ENCODE measurements at places on chromosomes 2 and 18.

- DNase-seq, result no peak
These were observed 3.5 kb upstream of the CROCC2 start for GRCh38 chr2:240902615-240903041.

- DNase-seq, result peak; percentile 28
These were observed 868 bp downstream of the INO80D start for GRCh38 chr2:206084870-206085741.

GRCh38 chr2:202186641-202187202 lies 51.7 kb downstream of the SUMO1 start:
- no peak for DNase-seq

- no peak for DNase-seq
These were observed 77.3 kb upstream of the SMAD7 start for GRCh38 chr18:49028091-49028490.

GRCh38 chr2:54945391-54946219 lies 104.6 kb downstream of the RTN4 start:
- DNase-seq, result no peak

DNA sequence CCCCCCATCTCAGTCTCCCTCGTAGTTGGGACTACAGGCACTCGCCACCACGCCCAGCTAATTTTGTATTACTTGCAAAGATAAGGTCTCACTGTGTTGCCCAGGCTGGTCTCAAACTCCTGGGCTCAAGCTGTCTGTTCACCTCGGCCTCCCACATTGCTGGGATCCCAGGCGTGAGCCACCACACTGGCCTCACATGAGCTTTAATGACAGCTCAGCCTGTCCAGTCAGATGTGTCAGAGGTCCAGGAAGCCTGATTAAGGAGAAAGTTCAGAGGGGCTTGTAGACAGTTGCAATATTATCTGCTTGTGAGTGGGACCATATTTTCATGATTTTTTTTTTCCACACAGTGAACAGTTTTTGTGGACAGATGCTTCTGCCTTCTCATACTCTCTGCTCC lies 82.0 kb downstream of the LIMS1 start:
- no peak for DNase-seq

DNA sequence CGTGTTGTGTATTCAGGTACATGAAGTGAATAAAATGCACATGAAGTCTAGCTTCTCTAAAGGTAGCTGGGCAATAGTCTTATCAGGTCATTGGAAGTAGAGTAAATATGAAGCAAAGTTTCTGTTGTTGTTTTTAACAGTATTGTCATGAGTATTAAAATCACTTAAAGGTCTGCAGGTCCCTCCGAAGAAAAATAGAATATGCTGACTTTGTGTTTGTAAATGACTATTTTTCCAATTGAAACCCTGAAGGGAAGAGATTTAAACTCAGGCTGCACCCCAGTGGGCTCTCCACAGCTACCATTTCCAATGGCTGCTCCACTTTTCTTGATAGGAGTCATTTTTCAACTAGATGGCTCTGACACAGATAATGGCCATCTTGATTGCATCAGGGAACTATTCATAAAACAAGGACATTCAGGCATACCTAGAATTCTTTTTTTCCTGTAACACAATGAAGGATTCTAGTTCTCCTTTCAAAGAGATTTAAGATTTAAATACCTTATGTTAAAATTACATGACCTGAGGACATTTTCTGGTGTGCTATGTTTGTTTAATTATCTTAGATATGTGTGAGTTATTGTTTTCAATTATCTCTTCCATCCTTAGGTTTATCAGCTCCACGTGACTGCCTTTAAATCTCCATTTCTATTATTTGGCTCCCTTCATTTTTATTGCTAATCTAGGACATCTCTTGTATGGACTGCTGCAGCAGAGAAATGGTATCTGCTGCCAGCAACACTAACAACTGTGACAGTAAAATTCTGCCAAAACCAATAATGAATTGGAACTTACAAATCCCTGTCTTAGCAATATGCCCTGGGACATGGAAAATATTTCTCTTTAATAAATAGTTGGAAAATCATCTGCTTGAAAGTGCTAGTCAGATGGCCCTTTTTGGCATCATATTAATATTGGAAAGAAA lies 149.2 kb upstream of the NOSTRIN start:
- no peak for DNase-seq

DNA sequence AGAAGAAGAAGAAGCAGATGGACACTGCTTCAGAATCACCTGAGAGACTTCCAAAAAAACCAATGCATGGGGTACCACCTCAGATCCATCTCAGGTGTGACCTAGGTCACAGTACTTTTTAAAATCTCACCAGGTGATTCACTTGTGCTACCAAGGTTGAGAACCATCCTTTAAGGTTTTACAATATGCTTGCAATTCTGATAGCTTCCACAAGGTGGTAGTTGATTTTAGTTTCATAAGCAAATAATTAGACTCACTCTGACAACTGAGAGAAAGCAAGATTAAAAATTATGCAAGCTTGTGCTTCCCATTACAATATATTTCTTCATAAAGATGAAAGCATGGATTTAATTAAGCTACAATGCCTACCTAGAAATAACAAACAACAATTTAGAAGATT lies 355.1 kb downstream of the EN1 start:
- DNase-seq, result no peak

GRCh38 chr2:176149481-176149938 lies 1.8 kb upstream of the HOXD4 start:
- no peak for DNase-seq

- no peak for DNase-seq
These were observed 88.8 kb downstream of the ACTR3 start for GRCh38 chr2:113978524-113979190.

GRCh38 chr18:23921716-23922285 lies 92.8 kb upstream of the TTC39C start:
- no peak for DNase-seq

DNA sequence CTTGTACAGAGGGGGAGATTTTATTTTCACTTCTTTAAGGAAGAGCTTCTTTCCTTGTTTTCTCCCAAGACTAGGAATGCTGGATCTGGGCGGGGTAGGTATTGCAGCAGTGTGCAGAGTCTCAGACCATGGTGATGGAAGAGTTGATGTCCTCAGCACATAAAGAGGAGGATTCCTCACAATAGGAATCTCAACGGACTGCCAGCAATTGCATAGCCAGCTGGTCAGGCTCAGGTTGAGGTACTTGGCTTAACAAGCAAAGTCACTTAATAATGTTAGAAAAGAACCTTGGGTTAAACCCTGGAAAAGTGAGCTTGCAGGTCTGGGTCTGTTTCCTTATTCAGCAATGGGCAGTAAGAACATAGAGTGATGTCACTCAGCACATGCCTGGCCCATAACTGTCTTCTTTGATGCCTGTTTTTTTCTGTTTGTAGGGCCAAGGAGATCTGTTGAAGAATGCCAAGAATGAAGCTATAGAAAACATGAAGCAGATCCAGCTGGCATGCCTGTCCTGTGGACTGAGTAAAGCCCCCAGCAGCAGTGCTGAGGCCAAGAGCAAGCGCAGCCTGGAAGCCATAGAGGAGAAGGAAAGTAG lies 342.1 kb downstream of the PLCL1 start:
- no peak for DNase-seq

GRCh38 chr2:223696719-223697118 lies 94.6 kb upstream of the SCG2 start:
- DNase-seq, result no peak

GRCh38 chr2:85862426-85862825 lies 26.4 kb downstream of the ST3GAL5 start:
- DNase-seq, result peak; percentile 22

GRCh38 chr18:43396266-43396665 lies 119.0 kb upstream of the SYT4 start:
- no peak for DNase-seq

DNA sequence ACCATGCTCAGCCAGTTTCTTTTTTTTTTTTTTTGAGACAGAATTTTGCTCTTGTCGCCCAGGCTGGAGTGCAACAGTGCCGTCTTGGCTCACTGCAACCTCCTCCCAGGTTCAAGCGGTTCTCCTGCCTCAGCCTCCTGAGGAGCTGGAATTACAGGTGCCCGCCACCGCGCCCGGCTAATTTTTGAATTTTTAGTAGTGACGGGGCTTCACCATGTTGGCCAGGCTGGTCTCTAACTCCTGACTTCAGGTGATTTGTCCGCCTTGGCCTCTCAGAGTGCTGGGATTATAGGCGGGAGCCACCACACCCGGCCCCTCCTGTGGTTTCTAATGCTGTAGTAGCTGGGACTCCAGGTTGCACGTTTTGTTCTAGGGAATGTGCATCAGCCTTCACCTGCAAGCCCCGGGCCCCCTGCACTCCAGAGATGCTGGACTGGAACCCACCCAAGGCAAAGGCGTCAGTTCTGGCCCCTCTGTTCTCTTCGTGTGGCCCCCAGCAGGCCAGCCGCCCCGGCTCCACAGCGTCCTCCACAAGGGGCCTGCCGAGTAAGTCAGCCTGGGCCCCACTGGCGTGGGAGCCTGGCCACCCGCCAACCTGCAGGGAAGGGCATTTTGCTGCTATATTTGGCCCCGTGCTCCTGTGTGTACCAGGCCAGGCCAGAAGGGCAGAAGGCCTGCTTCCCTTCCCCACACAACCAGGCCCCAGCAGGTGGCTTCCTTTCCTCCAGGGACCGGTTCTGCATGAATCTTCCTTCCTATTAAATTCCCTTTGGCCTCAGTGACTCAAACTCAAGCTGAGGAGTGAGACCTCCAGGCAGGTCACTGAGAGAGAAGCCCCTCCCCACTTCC lies 25.7 kb upstream of the B3GNT7 start:
- DNase-seq, result no peak

DNA sequence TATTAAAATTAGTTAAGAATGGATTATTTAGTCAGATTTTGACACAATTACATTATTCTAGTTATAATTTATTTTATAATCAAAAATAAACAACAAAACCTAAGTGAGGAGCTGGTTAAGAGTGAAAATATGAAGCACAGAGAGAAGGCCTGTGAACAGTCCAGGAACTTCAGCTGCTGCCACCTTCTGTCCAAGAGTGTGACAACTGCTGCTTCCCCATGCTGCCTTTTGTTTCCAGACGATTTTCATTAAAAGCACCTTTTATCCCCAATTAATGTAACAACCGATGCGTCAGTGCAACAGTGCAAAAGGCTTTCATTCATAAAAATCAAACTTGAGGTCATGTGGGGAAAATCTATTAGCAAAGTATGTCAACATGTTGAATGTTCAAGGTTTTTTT lies 363.6 kb downstream of the CTNNA2 start:
- DNase-seq, result no peak

- DNase-seq, result no peak
These were observed 630.5 kb upstream of the FANCL start for GRCh38 chr2:58871469-58872142.

GRCh38 chr18:47746615-47747014 lies 183.8 kb downstream of the SMAD2 start:
- DNase-seq, result no peak

DNA sequence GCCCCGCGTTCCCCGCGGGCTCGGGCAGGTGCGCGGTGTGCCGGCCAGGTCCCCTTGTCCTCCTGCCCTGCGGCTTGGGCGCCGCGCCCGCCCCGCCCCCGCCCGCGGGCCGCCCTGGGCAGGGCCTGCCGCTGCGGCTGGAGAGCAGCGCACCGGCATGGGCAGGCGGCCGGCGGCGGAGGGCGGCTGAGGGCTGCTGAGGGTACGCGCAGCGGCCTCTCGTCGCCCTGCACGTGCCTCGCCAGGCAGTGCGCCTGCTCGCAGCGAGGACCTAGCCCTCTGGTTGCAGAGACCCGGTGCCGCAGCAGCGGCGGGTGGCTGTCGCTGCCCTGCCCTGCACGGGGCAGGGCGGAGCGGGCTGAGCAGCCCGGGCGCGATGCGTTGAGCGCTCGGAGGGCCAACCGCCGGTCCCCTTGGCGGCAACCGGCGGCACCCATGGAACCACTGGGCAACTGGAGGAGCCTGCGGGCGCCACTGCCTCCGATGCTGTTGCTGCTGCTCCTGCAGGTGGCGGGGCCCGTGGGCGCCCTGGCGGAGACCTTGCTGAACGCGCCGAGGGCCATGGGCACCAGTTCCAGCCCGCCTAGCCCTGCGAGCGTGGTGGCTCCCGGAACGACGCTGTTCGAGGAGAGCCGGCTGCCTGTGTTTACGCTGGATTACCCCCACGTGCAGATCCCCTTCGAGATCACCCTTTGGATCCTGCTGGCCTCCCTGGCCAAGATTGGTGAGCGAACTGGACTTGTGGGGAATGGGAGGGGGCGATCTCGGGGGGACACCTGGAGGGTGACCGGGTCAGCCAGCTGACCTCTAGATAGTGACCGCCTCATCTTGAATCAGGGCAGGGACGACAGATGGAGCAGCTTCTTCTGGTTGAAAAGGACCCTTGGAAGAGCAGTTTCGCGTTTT lies at the start of gene SLC9A2:
Gene SLC9A2 (plus strand): TSS at position 140 of the 906 bp plus-strand sequence. CDS start 296 bp downstream, at position 436.
- no peak for DNase-seq

DNA sequence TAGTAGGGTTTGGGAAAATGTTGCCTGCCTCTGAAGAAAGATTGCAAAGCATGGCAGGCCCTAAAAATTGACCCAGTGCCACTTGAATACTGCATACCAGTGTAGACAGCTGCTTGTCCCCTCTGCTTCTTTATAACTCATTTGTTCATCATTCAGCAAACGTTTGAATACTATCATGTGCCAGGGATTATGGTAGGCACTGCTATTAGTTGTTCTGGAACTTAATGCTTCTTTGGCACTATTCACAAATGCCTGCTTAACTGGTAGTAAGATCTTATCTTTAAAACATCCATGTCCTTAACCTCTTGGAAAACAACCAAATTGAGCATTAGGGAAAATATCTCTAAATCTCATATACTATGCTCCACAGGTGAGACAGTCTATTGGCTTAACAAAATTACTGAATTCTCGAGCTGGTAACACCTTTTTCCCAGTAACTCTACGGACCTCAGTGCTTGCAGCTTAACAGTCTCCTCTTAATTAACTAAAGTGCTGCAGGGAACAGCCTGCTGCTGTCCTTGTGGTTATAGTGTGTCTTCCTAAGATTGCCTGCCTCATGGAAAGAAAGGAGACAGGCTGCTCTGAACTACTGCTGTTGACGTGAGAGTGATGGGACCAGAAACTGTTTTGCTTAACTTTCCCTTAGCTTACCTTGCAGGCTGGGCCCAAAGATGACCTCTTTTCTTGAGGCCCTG lies 93.2 kb downstream of the MIB1 start:
- no peak for DNase-seq

DNA sequence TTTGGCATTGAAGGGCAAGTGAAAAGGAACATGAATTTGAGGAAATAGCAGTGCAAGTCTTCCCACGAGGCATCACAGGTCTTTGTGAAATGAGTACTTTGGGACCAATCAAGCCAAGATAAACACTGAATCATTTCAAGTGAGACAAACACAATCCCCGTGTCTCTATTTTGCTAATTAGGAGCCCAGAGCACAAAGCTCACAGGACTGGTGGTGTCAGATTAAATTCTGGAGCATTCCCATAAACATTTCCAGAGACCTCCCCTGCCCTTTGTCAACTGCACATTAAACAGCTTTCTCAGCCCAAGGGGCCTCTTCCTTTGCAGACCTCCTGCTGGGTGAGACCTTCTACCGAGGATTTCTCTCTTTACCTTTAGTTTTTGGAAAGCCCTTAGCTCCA lies 50.7 kb downstream of the DAPL1 start:
- DNase-seq, result no peak

- DNase-seq, result no peak
These were observed 39.4 kb downstream of the PXDN start for GRCh38 chr2:1704631-1705556.

GRCh38 chr2:46699934-46700256 lies 215.7 kb downstream of the MCFD2 start:
- no peak for DNase-seq

GRCh38 chr2:80496775-80497174 lies 192.2 kb upstream of the LRRTM1 start:
- no peak for DNase-seq

- DNase-seq, result no peak
These were observed 203.4 kb upstream of the RND3 start for GRCh38 chr2:150690870-150691269.

GRCh38 chr2:62733546-62733945 lies 28.0 kb downstream of the EHBP1 start:
- no peak for DNase-seq

Data from activated T-helper 1 cell treated with anti-CD3 and anti-CD28 coated beads, Interleukin-2, amount 50 U/mL, for 16 hours (primary cell).